ENCODE measurements at places on chromosomes 16 and 17.

DNA sequence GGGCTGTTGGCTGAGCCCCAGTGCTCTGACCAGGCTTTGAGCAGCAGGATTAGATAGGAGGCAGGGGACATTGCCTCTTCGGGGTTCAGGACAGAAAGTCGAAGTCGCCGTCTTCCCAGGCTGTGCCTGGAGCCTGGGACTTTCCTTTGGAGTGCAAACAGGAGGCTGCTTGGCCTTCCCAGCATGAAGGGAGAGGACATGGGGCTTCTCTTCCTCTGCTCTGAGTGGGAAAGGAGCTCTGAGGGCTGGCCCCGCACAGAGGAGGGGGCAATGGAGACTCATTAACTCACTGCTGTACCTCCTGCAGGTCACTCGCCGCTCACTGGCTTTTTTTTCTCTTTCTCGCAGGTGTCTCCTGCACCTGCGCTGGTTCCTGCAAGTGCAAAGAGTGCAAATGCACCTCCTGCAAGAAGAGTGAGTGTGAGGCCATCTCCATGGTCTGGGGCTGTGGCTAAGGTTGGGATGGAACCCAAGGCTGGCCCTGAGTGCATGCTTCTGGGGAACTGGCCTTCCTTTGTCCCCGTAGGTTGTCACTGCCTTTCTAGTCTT is 642 bp downstream of the MT1F start:
- no peak for DNase-seq

- no peak for DNase-seq
These were observed 6.7 kb downstream of the SHMT1 start for GRCh38 chr17:18356624-18357023.

DNA sequence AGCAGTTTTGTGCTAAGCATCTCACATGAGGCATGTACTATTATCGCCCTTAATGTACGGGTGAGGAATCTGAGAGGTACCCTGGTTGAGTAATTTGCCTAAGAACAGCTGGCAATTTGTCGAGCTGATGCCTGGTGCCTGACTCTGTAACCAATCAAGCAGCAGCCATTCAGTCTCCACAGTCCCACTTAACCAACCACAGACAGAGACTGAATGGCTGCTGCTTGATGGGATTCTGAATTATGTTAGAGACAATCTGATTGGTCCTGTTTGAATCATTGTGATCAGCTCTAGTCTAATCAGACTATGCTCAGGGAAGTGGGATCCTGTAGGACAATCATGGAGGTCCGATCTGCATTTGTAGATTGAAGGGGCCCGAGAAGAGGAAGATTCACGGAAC is 447.0 kb downstream of the SHISA9 start:
- no peak for DNase-seq

- no peak for DNase-seq
These were observed 12.1 kb upstream of the TBX21 start for GRCh38 chr17:47720754-47721533.

DNA sequence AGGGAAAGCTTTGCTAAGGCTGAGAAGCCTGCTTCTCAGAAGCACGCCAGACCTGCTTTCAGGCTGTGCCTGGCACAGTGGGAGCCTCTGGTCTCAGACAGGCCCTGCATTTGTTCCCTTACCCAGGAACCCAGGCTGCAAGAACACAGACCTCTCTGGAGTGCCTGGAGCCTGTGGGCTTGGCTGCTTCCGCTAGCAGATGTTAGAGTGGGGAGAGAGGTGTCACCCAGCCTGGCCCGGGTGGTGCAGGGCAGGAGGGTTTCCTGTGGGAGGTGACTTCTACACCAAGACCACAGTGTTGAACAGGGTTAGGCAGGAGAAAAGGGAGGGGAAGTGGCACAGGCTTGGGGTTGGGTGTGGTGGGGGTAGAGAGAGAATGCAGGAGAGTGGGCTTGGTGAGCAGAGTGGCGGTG is 35.8 kb upstream of the ADGRG1 start:
- no peak for DNase-seq

DNA sequence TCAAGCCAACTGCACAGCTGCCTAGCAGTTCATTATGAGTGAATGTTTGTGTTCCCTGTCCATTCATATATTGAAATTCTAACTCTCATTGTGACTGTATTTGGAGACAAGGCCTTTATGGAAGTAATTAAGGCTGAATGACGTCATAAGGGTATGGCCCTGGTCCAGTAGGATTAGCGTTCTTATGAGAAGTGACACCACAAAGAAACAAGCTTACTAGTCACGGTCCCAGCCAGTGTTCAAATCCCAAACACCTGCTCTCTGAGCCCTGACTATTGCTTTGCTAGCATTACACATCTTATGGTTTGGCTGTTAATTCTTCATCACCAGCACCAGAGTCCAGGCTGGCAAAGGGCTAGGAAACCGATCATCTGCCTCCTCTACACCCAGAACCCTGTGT is 2.2 kb downstream of the ZNF668 start:
- DNase-seq = no peak

GRCh38 chr16:15052747-15053476 is 3.0 kb downstream of the NTAN1 start:
- no peak for DNase-seq

- DNase-seq = no peak
These were observed 24.0 kb downstream of the MMP15 start for GRCh38 chr16:58049232-58050185.

DNA sequence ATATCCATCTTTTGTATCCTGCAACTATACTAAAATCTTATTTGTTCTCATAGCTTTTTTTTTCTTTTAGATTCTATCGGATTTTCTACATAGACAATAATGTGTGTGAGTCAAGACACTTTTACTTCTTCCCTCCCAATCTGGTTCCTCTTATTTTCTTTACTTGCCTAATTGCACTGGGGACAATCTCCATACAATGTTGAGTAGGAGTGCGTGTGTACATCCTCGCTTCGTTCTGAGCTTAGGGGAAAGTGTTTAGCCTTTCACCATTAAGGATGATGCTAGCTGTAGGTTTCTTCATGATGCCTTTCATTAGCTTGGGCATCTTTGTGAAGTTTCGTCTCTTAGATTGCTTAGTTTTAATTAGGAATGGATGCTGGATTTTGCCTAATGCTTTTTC is 2.9 kb downstream of the SPATA32 start:
- no peak for DNase-seq

DNA sequence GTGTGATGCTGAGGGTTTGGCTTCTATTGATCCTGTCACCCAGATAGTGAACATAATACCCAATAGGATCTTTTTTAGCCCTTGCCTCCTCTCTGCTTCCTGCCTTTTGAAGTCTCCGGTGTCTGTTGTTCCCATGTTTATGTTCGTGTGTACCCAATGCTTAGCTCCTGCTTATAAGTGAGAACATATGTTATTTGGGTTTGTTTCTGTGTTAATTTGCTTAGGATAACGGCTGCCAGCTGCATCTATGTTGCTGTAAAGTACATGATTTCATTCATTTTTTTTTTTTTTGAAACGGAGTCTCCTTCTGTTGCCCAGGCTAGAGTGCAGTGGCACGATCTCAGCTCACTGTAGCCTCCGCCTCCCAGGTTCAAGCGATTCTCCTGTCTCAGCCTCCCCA is 23.0 kb downstream of the DUS2 start:
- DNase-seq = no peak

DNA sequence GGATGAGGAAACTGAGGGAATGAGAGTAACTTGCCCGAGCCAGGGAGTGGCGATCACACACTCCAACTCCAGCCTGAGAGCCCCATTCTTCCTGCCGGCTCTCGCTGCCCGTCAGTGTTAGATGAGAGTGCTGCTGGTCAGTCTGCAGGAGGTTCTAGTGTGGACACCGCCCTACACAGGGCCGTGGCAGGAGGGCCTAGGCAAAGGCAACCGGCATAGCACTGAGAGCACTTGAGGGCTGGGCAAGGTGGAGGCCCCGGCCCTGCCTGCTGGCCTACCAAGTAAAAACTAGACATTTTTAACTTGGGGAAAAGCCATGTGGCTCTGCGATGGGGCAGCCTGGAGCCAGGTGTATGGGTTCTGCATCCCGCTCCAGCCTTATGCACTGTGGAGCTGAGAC is 354.8 kb downstream of the SEC14L1 start:
- DNase-seq = no peak

DNA sequence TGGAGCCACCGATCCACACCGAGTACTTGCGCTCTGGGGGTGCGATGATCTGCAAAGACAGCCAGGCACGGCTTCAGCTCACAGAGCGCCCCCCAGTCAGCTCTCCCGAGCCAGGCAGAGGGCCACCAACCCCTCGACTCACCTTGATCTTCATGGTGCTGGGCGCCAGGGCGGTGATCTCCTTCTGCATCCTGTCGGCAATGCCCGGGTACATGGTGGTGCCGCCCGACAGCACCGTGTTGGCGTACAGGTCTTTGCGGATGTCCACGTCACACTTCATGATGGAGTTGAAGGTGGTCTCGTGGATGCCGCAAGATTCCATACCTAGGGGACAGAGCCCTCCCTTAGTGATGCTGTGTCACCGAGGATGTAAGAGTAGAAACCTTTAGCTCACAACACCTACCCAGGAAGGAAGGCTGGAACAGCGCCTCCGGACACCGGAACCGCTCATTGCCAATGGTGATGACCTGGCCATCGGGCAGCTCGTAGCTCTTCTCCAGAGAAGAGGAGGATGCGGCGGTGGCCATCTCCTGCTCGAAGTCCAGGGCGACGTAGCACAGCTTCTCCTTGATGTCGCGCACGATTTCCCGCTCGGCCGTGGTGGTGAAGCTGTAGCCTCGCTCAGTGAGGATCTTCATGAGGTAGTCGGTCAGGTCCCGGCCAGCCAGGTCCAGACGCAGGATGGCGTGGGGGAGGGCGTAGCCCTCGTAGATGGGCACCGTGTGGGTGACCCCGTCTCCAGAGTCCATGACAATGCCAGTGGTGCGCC is 1.6 kb downstream of the ACTG1 start:
- no peak for DNase-seq

All from thoracic aorta (tissue), 2 donors.